ENCODE measurements at places on chromosomes 2 and 18.

DNA sequence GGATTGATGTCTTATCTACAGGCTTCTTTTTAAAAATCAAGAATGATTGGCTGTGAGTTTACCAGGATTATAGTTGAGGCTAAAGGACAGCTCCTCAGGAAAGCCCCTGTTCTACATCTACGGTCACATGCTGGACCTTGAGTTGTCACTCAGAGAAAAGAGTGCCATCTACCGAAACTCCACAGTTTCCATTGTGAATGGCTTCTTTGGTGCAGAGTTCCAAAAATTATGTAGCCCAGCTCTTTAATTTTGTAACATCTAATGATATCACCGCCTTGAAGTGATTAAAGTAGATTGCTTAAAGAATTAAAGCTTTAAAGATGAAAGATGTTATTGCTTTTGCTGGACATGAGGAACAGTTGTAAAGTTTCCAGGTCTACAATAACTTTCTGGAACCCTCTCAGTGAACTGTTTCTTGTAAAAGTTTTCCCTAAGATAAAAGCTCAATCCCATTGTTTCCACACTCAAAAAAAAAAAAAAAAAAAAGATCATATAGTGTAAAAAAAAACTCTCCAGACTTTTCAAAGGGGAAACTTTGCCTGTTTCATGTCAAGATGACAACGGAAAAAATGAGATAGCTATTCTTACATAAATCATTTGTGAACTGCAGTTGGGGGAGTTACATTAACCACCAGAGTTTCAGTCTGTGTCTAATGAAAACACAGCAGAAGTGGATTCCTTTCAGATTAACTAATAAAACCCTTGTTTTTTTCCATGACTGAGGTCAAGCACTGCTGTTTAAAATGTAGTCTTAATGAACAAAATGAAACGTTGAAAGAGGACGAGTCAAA lies 4.3 kb downstream of the COL3A1 start:
- no peak for DNase-seq

- no peak for DNase-seq
Measured at GRCh38 chr2:239825705-239825979, 199.5 kb downstream of the NDUFA10 start.

- no peak for DNase-seq
Measured at GRCh38 chr2:29742656-29743055, 178.7 kb downstream of the ALK start.

DNA sequence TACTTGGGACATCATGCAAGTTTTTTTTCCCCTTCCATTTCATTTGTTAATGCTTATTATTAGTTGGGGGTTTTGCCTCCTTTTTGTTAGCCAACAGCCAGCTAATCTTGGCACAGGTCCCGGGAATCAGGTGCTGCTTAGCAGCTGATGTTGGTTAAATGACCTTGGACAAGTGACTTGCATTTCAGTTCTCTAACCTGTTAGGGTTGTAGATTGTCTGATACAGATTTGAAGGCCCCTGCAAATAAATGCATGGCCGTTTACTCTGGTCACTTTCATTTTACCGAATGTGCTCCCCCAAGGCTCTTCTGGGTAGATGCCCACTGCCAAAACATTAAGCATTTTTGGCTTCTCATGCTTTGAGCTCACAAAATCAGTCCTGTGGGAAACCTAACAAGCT lies 120.9 kb downstream of the SPTBN1 start:
- no peak for DNase-seq

- peak; percentile 66 for DNase-seq
Measured at GRCh38 chr2:219249203-219249980, 3.7 kb upstream of the TUBA4B start.

DNA sequence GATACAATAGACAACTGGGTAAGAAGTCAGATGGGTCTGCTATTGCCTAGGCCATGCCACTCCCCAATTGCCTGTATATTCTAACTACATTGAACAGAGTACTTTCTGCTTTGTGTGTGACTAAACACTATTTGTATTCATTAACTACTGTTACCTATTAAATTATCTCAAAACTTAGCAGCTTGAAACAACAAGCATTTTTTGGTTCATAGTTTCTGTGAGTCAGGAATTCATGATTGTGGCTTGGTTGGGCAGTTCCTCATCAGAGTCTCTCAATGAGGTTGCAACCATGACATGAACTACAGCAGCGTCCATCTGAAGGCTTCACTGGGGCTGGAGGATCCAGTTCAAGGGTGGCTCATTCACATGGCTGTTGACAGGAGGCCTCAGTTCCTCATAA lies 205.7 kb downstream of the EN1 start:
- no peak for DNase-seq

DNA sequence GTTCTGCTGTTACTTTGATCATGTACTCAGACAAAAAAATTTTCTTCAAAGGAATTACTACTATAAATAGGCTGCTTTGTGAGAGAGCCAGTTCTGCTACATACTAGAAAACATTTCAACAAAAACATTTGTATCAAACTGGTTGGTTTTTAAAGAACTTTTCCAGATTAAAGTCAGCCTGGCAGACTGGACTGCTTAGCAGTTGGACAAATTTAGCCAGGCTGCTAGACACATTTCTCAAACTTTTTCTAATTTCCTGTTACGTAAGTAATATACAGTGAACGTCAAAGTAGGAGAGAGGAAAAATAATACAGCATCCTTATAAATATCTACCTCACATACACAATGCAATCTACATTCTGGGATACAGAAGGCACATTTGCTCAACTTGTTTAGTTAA lies 109.5 kb downstream of the SP3 start:
- DNase-seq: no peak

GRCh38 chr2:20169796-20170703 lies 54.9 kb downstream of the SDC1 start:
- no peak for DNase-seq

GRCh38 chr2:218448934-218449333 lies 30.0 kb downstream of the VIL1 start:
- DNase-seq: no peak

DNA sequence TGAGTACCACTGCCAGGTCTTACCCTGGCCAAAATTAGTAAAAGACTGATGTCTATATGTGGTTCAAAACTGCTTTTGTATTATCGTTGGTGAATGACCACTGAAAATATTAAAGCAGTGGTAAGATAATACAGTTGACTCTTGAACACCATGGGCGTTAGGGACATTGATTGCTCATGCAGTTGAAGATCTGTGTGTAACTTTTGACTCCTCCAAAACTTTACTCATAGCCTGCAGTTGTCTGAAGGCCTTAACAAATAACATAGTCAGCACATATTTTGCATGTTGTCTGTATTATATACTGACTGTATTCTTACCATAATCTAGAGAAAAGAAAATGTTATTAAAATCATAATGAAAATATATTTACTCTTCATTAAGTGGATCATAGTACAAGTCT lies 5.8 kb upstream of the ANKRD12 start:
- DNase-seq: no peak

GRCh38 chr2:183752571-183752970 lies 628.3 kb downstream of the NUP35 start:
- no peak for DNase-seq

DNA sequence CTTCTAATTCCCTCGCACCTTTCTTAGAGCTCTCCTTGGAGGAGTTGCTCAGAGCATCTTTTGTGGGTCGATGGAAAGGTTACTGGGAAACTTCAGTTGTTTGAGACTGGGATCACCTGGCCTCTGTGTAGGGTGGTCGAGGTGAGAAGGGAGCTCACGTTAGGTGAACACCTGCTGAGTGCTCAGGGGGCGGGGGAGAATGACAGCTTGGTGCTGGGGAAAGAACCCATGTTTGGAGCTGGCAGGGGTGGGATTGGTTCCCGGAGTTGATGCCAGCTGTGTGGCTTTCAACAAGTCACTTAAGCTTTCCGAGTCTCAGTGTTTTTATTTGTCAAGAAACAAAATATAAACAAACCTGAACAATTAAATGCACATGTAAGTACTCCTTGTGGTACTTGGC lies 122.3 kb downstream of the GLI2 start:
- DNase-seq: no peak

DNA sequence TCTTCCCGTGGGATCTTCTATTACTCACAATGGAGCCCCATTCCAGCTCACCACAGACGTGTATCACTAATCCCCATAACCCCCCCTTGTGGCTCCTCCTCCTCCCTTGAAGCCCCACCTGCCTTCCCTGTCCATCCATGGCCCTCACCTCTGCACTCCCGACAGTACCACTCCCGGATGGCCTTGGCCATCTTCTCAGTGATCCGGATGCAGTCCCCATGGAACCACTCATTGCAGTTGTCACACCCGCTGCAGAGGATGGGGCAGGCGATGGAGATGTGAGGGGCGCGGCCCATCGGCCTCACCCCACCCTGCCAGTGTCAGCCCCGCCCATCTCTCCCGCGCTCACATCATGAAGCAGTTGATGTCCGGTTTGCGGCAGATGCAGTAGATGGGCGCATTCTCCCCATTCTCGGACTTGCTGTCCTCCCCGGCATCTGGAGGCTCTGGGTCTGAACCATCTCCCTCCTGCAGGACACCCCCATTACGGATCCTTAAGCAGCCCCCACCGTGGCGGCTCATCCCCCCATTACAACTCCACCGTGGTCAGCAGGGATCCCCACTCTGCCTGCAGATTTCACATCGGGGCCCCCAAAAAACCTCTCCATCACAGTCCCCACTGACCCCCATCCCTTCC lies 983 bp downstream of the CXXC1 start:
- DNase-seq: peak; percentile 39

DNA sequence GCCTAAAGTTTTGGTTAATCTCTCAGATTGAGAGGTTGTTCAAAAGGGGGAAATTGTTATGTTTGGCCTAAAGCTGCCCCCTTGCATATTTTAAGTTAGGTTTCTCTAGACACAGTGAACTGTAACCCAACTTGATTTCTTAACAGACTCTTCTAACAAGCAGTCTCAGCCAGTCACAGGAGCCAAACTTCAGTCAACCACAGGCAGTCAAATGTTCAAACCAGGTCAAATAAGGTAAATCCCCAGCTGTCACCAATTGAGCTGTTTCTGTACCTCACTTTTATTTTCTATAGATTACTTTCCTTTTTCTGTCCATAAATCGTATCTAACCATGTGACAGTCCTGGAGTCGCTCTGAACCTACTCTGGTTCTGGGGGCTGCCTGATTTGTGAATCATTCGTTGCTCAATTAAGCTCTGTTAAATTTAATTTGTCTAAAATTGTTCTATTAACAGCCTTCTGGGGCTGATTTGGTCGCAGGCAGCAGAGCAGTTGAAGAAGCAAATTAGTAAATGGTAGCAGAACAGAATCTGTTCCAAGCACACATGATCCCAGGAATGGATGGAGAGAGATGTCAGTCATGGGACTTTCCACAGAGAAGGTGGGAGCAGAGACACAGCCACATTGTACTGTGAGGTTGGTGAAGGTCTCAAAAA lies 16.4 kb upstream of the NFU1 start:
- no peak for DNase-seq

DNA sequence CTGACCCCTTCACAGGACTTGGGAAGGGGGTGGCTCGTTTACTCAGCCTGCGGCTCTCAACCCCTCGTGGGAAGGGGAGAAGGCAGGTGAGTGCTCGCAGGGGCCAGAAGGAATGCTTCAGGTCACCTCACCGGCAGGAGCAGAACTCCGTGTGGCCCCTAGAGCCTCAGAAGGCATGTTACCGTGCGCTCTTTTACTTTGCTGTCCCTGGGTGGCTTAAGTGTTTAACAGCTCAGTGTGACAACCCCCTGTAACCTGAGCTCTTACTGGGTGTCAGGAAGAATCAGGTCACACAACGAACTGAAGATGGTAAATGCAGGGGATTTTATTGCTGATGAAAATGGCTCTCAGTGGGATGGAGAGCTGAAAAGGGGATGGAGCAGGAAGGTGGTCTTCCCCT lies 1235.4 kb downstream of the LRP1B start:
- no peak for DNase-seq
